ENCODE measurements at places on chromosomes 7 and 10. TPM values are rescaled to one million over a fixed set of nuclear protein-coding genes. Genes with fewer than 3 reads are reported as not detected.

ZMYND11 gene
- 24.2 TPM for total RNA-seq

ENTPD1 gene
- not detected for total RNA-seq

CARD11 gene
- not detected for total RNA-seq

SCIN gene
- 1.5 TPM for total RNA-seq

TMEM176B gene
- total RNA-seq, result 1.0 TPM

GTF2I gene
- 240 TPM for total RNA-seq

UFSP1 gene
- total RNA-seq, result 30.4 TPM

GIMAP4 gene
- not detected for total RNA-seq

RBM20 gene
- 0.13 TPM for total RNA-seq

RNF148 gene
- total RNA-seq, result 0.10 TPM

FGFR2 gene
- 29.2 TPM for total RNA-seq

SUGCT gene
- total RNA-seq, result not detected

CCZ1B gene
- total RNA-seq, result 31.7 TPM

TMEM176A gene
- total RNA-seq, result 0.39 TPM

ACSL5 gene
- total RNA-seq, result 133 TPM

TOMM7 gene
- total RNA-seq, result 151 TPM
